Stomach (tissue), 19 donors: ENCODE measurements at places on chromosomes 4 and X. TPM values are rescaled to one million over a fixed set of nuclear protein-coding genes. Genes with fewer than 3 reads are reported as not detected.

- DNase-seq: no peak
These were observed 87.6 kb downstream of the TMEM131L start for GRCh38 chr4:153553819-153554170.

- no peak for DNase-seq
These were observed 311.0 kb downstream of the CENPC start for GRCh38 chr4:67234296-67234695.

LDOC1 gene
- 6.7 TPM for total RNA-seq

DNA sequence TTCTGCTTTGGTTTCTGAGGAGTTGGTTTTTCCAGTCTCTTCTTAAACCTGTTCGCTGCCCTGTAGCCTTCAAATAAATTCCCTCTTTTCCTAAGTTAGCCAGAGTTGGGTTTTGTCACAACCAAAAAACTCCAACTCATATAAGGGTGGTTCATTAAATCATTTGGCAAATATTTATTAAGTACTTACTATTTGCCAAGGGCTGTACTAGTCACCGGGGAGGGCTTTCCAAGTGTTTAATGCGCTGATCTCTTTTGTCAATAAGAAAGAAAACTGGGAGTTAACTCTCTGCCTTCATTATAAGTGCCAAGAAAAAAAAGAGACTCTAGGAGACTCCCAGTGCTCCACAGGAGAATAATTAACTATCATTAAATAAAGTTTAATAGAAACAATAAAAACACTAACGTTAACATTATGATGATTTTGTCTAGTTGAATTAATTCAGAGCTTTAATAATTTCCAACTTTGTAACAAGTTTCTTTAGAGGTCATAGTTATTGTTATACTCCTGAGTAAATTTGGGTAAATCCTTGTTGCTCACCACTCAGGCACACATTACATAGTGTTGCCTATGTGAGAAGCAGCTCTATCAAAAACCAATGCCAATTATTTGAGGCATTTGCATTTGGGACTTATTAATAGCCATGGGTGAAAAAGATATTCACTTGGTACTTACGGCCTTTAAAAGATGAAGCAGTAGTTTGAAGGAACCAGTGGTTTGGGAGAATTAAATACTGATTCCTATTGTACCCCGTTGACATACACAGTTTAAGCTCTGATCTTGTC lies 122.5 kb upstream of the TEX13D start:
- peak; percentile 32 for DNase-seq

DNA sequence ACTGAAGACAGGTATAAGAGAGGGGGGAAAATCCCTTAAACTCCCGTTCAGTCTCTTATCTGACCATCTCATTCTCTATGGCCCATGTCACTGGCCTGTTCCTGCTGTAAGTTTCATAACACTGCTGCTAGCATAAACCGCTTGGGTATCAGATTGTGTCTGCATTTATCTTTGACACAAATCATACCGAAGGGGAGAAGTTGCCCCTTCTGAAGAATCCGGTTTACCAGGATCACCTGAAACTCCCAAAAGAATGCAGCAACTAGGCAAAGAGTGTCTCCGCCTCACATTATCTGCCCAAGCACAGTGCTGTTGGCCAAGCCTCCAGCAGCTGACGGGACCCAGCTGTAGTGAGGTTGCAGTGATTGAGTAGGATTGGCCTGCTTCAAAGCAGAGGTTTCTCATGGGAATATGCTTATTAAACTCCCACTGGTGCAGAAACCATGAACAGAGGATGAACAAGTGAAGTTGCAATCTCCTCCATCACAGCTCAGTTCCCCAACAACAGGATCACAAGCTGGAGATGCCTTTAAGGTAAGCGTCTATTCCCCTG lies 71.3 kb upstream of the PUDP start:
- DNase-seq: peak; percentile 15

RASL11B gene
- 5.0 TPM for total RNA-seq

COL4A5 gene
- total RNA-seq: 26.1 TPM

FAM47C gene
- total RNA-seq: not detected

DNA sequence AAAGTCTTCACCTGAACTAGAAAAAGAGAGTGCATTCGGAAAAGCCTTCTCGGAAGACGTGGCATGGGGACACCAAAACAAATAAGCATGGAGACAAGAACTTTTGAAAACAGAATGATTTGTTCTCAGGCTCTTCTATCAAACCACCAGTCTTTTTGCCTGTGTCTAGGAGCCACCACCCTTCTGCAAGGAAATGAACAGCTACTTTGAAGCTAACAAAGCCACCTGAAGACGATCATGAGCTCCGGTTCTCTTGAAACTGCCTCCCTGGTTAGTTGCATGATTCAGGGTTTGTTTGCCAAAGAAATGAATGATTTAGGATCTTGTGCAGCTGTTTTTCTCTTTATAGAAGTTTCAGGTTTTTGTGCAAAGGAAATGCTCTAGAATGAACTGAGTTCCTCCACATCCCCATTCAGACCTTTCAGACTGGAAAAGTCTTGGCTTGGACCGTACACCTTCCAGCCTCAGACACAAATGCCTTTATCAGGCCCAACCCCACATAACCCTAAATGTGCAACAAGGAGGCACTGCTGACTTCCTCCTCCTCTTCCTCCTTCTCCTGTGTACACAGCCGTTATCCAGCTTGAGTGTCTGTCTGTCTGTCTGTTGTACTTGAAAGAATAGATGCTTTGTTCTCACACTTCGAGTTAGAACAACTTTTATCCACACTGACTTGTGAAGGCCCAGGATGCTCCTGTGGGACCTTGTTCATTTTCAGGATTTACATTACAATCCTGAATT lies 334.8 kb upstream of the KLF3 start:
- DNase-seq: no peak

DNA sequence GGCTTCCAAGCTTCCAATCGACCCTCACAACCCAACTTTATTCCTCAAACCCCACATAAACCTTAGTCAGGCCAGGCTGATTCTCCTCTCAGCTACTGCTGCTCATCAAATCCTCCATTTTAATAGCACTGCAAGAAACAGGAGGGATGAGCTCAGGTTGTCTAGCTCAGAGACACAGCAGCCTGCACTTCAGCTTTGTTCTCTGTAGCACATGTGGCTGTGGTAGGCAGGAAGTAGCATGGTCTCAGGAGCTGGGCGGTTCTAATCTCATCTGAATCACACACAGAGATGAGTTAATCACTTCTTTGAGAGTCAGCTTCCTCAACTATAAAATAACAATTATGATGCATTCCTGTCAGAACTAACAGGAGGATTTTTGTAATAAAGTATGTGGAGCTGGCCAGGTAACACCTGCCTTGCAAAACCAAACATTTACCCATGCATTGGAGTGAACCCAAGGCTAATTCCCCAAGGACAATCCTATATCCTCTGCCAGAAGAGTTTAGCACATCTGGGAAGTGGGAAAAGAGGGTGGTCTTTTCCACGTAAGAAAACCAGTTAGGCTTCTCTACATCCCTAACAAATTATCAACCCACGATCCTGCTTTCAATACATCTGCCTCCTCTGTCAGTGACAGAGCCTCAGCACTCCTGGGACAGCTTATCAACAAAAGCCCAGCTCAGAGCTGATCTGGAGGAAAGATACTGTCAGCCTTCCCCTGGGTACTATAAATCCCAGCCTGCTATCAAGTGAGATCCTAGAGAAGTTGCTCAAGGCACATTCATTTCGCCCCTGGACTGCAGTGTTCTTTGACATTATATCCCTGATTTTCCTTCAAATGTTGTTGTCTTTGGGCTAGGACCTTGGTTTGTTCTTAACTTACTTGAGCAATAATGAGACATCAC lies 32.8 kb downstream of the ELOVL6 start:
- DNase-seq: peak; percentile 59

DNA sequence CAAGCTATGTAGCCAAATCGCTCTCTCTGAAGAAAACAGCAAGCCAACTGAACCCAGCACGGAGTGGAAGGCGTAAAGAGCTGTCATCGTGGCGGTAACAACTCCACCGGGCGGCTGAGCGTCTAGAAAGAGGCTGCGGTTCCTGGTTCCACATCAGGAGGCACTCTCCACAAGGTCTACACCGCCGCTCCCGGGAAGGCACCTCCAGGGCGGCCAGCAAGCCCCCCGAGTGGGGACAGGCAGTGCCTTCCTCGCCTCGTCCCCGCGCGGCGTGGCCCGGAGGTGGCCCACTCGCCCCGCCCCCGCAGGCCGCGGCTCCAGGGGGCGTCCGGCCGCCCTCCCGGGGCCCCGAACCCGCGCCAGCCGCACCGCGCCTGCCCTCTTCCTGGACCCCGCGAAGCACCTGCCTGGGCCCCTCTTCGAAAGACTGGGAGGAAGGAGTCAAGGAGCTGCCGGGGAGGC lies 755 bp downstream of the KLHL8 start:
- DNase-seq: peak; percentile 76

DNA sequence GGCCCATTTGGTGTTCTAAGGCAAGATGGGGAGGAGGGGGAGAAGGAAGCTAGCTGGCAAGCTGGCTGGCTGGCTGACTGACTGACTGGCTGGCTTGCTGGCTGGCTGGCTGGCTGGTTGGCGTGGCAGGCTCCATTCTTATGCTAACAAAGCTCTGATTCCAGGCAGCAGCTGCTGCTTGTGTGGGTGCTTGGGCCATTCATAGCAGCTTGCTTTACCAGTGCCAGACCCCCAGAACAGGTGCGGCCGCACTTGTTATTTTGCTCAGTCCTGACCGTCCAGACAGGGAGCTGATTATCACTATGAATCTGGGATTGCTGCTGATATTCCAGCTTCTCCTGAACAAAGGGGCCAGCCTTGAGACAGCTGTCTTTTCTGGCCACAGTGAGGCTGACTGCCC lies 131.2 kb upstream of the PAK3 start:
- peak; percentile 13 for DNase-seq

DNA sequence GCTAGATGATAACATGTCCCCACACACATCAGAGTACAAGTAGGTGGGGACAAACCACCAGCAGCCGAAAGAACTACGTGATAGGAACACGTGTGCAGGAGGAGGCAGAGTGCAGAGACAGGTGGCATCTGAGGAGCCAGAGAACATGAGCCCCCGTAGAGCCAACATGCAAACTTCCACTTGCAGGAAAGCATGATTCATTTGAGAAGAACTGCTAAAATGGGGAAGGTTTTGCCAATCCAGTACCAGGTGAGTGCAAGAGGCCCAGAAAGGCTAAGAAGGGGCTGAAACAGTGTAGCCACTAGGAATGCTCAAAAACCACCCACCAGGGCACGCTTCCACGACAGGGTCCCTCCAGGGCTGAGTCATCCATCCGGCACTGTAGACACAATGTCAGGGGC lies 149.8 kb upstream of the TENM3 start:
- DNase-seq: no peak
